Kasumi-1 (cell line): ENCODE measurements at places on chromosomes 16 and 17.

GRCh38 chr16:74901606-74902005 is 83.3 kb downstream of the WDR59 start:
- no peak for DNase-seq

- DNase-seq, result no peak
Observed at GRCh38 chr17:29533976-29534375, 32.9 kb downstream of the ABHD15 start.

DNA sequence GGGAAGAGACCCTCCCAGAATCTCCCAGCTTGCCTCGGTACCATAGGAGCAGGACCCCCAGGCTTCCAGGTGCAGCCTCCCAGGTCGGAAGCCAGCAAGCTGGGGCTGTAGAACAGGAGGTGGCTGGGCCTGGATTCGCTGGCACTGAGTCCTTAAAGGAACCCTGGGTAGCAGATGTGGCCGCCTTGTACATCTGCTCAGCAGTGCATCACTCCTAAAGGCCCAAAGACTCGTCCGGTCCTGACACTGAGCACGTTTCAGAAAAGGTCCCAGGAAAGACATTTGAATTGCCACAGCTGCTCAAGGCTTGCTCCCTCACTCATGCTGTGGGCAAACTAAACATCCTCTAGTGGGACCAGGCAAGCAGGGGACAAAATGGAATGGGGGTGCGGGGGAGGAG is 172.8 kb downstream of the RAB11FIP4 start:
- DNase-seq, result no peak

- DNase-seq, result no peak
Observed at GRCh38 chr17:33522623-33523022, 229.5 kb upstream of the ASIC2 start.

DNA sequence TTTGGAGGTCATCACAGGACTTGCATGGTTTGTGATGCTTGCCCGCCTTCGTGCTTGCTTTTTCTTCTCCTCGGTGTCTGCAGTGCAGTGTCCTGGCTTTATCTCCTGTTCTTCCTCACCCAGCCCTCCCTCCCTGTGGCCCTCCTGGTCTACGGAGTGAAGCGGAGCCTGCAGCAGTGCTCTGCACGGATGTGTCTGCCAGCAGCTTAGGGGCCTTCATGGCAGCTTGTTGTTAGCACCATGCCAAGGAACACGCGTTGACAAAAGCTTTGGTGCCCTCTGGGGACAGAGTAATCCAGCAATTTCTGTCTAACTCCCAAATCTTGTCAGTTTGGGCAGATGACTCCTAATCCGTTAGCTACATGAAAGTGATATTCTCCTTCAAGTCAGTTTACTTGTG is 9.9 kb downstream of the DHODH start:
- DNase-seq, result no peak

DNA sequence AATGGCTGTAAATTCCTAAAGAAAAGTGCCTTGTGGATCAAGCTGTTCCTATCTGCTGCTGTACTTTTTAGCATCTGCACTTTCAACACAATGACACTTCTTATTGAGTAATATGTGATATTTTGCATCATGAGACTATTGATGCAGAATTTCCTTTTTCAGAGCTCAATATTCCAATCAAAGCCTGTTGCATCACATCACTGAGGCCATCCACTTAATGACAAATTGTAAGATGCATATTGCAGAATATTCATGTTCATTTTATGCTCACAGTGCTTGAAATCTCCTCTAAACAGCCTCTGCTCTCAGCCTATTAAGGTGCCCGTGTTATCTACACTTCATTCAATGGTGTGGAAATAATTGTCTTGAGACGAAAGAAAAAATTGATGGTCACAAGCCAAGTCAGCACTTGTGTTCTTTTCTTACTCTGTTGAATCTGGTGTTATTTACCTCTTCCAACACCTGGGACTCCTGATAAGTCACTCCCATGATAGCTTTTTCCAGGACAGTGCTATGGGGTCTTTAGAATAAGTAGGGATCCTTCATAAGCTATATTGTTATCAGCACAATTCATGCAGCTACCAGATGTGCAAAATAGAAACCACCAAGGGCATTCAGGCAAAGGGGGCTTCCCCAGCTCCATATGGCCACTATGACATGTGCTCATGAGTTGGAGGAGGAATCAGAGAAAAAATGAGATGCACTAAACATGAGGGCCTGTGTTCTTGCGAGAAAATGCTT is 9.3 kb upstream of the SKAP1 start:
- no peak for DNase-seq

DNA sequence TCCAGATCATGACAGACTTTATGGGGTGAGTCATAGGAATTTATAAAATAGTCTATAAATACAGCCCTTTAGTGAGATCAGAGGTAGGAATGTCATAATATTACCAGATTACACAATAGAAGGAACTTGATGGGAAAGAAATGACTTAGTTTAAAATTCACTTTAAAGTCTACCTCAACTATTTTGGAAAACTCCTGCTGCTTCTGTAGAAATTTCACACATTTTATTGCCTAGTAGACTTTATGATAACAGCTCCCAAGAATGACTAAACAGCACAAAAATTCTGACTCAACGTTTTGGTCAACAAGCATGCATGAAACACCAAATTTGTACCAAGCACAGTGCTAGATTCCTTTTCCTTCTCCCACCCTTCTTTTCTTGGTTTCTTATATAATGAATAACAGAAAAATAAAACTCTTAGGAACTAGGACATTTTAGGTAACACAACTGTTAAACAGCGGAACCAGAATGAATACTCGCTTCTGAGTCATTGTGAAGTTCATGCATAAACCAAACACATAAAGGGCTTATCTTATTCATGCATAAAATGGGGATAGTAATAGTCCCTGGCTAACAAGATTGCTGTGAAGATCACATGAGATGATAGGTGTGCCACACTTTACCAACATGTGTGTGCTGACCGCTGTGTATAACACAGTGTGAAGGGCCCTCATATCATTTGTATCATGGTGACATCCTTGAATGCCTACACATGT is 243.9 kb downstream of the CDH8 start:
- DNase-seq, result no peak

- DNase-seq, result no peak
Observed at GRCh38 chr16:89105599-89106151, 12.0 kb downstream of the ACSF3 start.

- DNase-seq, result no peak
Observed at GRCh38 chr16:87040169-87041117, 276.7 kb downstream of the C16orf95 start.

DNA sequence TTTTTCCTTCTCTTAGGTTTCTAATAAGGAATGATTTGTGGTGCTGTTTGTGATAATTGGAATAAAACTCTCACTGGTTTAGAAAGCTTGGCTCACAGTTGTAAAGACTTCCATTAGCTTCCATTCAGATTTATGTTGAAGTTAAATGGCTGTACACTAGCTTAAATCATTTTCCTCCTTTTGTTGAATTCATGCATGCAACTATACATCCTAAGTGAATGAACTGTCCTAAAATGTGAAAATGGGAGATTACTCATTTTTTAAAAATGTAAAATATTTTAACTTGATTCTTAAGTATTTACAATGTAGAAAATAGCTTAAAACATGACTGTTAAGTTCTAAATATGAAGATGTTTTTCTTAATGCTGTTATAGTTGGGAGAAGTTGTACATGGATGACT is 15.2 kb downstream of the PRKCA start:
- no peak for DNase-seq

- no peak for DNase-seq
Observed at GRCh38 chr16:9330095-9330494, 238.7 kb downstream of the HAPSTR1 start.

- no peak for DNase-seq
Observed at GRCh38 chr17:63991611-63992010, 6.5 kb upstream of the PRR29 start.
